ENCODE measurements at places on chromosomes 5 and 9.

DNA sequence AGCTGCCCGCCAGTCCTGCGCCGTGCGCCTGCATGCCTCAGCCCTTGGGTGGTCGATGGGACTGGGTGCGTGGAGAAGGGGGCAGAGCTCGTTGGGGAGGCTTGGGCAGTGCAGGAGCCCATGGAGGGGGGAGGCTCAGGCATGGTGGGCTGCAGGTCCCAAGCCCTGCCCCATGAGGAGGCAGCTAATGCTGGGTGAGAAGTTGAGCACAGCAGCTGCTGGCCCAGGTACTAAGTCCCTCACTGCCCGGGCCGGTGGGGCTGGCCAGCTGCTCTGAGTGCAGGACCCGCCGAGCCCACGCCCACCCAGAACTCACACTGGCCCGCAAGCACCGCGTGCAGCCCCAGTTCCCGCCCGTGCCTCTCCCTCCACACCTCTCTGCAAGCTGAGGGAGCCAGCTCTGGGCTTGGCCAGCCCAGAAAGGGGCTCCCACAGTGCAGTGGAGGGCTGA lies 764.3 kb upstream of the TYRP1 start:
- DNase-seq = no peak

GRCh38 chr9:134778841-134779411 lies 101.7 kb upstream of the FCN2 start:
- no peak for DNase-seq

DNA sequence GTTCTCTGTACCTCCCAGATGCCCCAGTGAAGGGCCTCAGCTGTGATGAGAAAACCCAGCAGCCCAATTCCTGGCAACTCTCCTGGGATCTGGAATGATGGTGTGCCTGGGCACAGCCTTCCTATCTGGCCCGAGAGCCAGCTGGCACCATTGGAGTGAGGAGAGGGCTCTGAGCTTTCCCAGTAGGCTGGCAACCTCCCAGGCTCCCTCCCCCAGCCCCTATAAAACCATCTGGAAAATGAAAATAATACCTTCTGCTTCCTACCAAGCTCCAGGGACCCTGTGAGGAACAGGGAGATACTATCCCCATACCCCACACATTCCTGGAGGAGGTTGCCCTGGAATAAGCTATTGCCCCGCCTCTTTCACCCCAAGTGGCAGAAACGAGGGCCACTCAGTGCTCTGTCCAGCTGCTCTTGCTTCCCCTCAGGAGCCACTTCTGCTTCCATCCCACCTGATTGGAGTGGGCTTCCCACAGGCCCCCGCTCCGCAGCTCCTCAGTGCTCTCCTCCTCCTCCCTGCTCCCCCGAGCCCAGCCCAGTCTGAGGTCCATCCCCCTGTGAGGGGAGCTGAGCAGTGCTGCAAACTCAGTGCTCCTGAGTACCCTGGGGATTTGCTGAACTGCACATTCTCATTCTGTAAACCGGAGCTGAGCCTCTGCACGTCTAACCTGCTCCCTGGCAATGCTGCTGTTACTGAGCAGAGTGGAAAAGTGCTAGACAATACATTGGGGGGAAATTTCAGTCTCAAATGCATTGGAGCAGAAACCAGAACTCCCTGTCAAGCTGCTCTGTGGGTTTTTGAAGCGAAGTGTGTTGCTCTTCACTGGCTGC lies 74.7 kb downstream of the THBS4 start:
- no peak for DNase-seq

DNA sequence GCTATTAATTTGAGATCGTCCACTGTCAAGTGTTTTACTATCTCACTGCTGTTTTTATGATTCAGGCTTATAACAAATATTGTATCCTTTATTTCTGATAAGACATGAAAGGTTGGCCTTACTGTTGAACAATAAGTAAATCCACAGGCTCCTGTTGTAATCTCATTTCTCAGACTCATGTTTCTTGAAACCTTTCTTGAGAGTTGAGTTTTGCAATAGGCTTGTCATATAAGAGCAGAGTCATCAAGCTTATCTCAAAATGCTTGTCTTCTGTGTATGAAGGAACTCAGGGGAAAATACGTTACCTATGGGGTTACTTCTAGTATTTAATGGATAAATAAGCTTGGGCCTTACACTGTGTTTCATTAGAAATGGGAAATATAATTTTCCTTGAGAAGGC lies 9.2 kb upstream of the TLX3 start:
- no peak for DNase-seq

GRCh38 chr9:131008909-131009618 lies at the start of gene LAMC3:
TSS of gene LAMC3 (plus strand) at chr9:131009174. CDS start at chr9:131009215, 41 bp downstream.
- no peak for DNase-seq

- no peak for DNase-seq
These were observed 29.5 kb downstream of the TTC39B start for GRCh38 chr9:15277400-15278090.

DNA sequence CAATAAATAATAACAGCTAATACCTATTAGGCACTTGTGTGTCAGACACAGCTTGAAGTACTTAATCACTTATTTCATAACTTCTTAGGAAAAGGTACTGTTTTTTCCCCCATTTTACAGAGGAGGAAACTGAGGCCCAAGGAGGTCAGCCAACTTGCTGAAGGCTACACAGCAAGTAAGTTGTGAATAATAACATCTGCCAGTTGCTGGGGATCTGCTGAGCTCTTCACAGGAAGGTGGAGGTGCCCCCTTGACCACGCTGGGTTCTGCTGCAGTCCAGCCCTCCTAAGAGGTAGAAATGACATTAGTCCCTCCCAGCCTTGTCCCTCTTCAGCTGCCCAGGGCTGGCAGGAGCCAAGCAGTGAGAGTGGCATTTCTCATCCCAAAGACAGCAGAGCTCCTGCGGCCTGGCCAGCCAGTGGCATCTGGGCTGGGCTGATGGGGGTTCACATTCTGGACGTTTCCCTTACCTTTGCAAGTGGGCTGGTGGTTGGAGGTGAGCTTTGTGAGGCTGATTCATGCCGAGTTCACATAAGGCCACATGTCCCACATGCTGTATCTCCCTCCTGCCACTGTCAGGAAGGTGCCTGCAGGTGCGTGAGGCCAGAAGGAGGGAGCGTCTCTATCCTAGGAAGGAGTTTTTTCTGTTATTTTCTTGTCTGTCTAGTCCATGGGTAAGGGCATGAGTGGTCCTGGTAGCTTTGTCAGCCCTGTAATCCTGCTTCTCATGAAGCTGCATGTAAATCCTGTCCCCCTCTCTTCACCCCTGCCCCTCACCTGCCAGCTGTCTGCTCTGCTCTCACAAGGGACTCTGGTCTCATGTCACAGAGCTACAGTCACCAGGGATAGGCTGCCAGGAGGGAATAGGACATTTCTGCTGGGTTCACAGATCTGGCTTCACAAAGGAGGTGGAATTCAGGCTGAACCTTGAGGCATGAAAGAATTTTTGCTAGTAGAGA lies 171.7 kb downstream of the MACROH2A1 start:
- no peak for DNase-seq

DNA sequence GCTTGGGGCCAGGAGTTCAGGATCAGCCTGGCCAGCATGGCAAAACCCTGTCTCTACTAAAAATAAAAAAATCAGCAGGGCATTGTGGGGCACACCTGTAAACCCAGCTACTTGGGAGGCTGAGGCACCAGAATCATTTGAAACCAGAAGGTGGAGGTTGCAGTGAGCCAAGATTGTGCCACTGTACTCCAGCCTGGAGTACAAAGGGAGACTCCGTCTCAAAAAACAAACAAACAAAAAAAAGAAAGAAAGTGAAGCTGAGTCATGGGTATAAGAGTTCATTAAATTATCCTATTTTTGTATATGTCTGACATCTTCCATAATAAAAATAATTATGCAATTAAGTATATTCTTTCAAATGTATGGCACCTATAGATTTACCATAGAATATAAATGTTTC lies 37.2 kb downstream of the CHD1 start:
- DNase-seq = no peak

GRCh38 chr5:473551-474192 lies 30.7 kb downstream of the EXOC3 start:
- peak; percentile 16 for DNase-seq

DNA sequence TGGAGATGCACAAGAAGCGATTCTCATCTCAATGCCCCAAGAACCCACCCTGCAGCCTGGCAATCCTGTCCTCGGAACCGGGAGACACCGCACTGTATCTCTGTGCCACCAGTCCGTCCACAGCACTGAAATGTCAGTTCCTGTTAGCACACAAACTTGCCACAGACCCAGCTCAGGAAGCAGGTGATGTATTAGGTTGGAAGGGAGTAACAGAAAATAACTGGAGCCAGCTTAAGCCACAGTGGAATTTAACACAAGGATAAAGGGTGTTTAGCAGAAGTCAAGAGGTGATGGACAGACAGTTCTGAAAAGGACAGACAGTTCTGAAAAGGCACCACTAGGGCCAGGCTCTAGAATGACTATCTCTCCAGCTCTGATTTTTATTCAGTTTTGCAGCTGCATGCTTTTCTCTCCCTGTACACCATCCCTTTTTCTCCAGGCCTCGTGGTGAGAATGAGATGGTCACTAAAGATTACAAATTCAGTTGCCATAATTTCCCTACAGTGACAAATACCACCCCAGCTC lies 114.4 kb downstream of the ANKRD18B start:
- DNase-seq = no peak

DNA sequence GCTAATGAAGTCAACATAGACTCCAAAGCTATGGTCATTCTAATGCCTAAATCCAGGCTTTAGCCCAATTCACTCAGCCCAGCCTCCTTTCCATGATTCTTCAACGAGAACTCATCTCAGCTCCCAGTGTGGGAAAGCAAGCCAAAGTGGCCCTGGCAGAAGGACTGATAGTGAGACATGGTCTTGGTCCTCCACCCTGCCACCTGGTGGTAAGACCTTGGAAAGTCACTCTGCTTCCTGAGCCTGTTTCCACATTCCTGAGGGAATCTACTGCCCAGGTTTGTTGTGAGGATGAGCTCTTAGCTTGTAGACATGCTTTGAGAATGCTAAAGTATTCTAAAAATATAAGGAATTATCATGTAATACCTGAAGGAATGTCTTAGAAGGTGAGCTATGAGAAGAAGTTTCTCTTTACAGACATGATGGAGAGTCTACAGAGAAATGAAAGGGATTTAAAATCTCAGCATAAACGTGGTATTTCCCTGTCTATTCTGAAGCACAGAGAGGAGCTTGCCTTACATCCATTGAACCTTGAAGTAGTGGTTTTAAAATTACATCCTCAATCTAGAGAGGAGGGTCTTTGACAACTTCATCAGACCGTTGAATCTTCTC lies 173.5 kb downstream of the TRIM32 start:
- DNase-seq = no peak

GRCh38 chr5:29794141-29794787 lies 1399.2 kb upstream of the CDH6 start:
- DNase-seq = no peak

GRCh38 chr9:72476617-72477437 lies 44.6 kb upstream of the TMC1 start:
- peak; percentile 32 for DNase-seq

- DNase-seq = no peak
These were observed 1.4 kb upstream of the IPPK start for GRCh38 chr9:92671323-92671722.

DNA sequence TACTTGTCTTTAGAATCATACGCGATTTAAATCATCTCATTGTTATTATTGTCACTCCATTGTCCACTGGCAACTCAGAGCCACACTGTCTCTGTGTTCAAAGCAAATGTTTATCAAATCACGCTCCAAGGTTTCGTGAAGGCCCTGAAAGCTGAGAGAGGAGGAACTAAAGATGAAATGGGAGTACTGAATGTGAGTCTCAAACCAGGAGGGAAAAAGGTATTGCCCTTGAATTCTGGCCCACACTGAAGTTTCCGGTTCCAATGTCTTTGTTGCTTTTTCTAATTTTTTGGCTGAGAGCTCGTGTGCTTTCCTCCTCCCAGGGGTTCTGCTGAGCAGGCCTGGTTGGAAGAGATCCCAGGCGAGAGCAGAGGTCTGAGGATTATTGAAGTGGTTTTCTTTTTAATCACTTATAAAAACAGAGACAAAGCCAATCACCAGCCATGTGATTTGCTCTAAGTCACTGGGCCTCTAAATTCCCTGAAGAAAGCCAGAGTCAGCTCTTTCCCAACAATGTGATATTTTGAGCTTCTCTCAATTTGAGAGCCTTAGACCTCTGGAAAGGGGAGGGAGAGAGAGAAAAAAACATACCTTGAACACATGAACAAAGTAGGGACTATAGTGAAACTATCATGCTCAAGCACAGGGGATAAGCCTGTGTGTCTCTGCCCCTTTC lies 420.8 kb upstream of the GRAMD2B start:
- DNase-seq = no peak

DNA sequence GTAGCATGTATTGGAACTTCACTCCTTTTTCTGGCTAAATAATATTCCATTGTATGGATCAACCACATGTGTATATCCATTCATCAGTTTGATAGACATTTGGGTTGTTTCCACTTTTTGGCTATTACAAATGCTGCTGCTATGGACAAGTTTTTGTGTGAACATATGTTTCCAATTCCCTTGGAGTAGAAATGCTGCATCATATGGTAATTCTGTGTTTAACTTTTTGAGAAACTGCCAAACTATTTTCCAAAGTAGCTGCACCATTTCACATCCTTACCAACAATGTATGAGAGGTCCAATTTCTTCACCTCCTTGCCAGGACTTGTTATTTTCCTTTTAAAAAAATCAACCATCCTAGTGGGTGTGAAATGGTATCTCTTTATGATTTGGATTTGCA lies 8.4 kb downstream of the FRRS1L start:
- no peak for DNase-seq

GRCh38 chr9:35563791-35564197 lies 41.3 kb upstream of the TESK1 start:
- no peak for DNase-seq

- DNase-seq = no peak
These were observed 33.9 kb upstream of the GLIS3 start for GRCh38 chr9:4333787-4334186.

DNA sequence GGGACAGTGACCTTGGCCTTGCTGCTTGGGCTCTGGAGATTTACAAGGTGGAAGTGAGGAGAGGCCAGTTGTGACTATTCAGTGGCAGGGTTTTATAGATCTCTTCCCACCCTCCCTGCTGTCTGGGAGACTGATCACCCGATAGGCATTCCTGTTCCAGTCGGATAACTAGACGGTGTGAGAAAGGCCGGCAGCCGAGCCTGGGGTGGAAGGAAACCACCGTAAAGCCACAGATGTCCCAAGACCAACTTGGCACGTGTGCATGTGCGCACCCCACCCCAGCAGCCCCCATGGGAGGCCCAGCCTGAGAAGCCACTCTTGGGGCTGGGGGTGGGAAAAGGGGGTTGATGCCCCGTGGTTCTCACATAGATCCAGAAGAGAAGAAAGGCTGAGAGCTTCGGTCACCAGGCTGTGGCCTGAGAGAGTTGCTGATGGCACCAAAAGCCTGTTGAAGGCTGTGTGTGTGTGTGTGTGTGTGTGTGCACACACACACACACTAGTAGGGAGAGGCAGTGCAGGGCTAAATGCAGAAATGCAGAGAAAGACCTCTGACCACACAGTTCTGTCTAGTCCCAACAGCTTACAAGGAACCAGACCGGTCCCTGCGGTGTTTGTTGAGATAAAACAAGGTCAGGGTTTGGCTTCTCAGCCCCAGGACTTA lies 225.8 kb downstream of the FANCC start:
- DNase-seq = no peak

GRCh38 chr9:92970467-92970923 lies 23.2 kb downstream of the FGD3 start:
- DNase-seq = no peak
